ENCODE measurements at places on chromosomes 7 and 10. TPM values are rescaled to one million over a fixed set of nuclear protein-coding genes. Genes with fewer than 3 reads are reported as not detected.

Gene BMPR1A
- total RNA-seq: 54.8 TPM

Gene TFPI2
- 1.3 TPM for total RNA-seq

Gene UNCX
- not detected for total RNA-seq

Gene LRRTM3
- total RNA-seq: 0.13 TPM

Gene PON3
- total RNA-seq: 5.5 TPM

Gene LFNG
- 22.5 TPM for total RNA-seq

Gene NPC1L1
- total RNA-seq: 0.10 TPM

Gene SNX10
- 2.6 TPM for total RNA-seq

Gene CCDC7
- 31.7 TPM for total RNA-seq

Gene ASB15
- not detected for total RNA-seq

Gene PRSS37
- total RNA-seq: not detected

Gene OGDHL
- total RNA-seq: 6.0 TPM

Gene ATP6V1F
- 133 TPM for total RNA-seq

Gene TAS2R5
- total RNA-seq: 6.2 TPM

Gene AKR1C4
- total RNA-seq: not detected

Gene UPK3B
- 111 TPM for total RNA-seq

Gene AMZ1
- 0.23 TPM for total RNA-seq

Gene TMEM196
- 0.31 TPM for total RNA-seq

Gene VSTM4
- total RNA-seq: 16.0 TPM

Gene TMEM176A
- total RNA-seq: 30.7 TPM

Gene TMEM176B
- total RNA-seq: 32.7 TPM

Gene GRID2IP
- total RNA-seq: 2.6 TPM

Gene DYDC2
- not detected for total RNA-seq

Gene LRRN3
- 1.2 TPM for total RNA-seq

Gene TAF6
- 47.4 TPM for total RNA-seq

Gene FAM237B
- not detected for total RNA-seq

Gene RNLS
- total RNA-seq: 20.8 TPM

Gene C10orf143
- total RNA-seq: 11.6 TPM

Gene HHEX
- 6.3 TPM for total RNA-seq

Gene BAMBI
- total RNA-seq: 54.8 TPM
